LoVo (cell line): ENCODE measurements at places on chromosomes 16 and 17.

DNA sequence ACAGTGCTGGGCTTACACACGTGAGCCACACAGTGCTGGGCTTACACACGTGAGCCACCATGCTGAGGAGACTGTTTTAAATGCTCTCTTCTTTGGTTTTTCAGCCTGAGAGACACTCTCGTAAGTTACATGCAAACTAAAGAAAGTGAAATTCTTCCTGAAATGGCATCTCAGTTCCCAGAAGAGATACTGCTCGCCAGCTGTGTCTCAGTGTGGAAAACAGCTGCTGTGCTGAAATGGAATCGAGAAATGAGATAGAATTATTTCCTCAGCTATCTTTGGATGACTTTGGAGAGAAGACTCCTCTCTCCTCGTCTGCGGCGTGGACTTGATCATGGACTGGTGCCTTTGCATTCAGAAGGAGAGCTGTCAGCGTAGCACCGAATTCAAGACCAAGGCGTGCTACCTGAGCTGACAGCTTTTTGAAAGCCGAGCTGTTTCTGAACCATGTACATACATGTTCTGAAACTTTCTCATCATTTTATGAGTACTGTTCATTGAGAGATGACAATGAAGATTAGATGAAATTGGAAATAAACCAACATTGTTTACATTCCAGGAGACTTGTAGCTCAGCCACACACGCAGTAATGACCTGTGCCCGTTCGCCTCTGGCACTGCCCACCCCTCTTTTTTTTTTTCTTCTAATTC lies 21.6 kb upstream of the ENDOV start:
- no peak for DNase-seq

GRCh38 chr17:6651919-6652452 lies 424 bp downstream of the C17orf100 start:
- DNase-seq = no peak

DNA sequence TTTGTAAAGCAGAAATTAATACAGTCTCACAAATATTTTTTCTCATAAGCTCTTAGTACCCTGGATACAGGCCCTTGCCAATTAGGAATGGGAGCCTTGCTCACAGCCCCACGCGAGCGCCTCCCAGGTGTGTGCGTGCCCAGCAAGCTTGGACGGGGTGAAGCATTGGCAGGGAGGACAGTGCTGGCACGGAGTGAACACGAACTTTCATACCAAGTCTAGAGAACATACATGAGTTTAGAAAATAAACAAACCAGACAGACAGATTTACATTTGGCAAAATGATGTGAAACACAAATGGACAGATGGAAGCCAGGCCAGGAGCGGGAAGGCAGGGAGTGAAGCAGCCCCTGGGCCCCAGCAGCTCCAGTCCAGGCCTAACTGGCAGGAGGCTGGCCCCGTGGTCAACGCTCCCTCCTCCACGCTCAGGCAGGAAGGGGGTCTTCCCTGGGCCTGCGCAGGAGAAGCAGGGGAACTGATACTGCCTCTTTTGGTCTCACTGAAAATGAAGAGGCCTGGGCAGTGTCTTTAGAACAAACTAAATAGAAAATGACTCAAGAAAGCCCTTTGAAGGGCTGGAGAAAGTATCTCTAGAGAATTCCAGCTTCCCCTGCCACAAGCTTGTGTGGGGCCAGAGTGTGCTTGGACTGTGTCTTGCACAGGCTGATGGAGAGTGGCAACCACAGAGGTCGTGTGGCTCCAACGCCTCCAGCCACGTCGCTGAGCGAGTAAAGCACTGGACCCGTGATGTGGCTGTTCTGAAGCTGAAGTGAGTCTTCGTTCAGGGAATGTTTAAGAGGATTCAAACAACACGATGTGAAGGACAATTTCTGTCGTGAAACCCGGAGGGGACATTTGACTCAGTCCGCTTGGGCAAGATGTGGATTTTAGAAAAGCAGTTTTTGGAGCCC lies 9.9 kb upstream of the FOXJ1 start:
- no peak for DNase-seq

GRCh38 chr16:57567691-57568090 lies 25.2 kb downstream of the ADGRG5 start:
- DNase-seq = no peak

DNA sequence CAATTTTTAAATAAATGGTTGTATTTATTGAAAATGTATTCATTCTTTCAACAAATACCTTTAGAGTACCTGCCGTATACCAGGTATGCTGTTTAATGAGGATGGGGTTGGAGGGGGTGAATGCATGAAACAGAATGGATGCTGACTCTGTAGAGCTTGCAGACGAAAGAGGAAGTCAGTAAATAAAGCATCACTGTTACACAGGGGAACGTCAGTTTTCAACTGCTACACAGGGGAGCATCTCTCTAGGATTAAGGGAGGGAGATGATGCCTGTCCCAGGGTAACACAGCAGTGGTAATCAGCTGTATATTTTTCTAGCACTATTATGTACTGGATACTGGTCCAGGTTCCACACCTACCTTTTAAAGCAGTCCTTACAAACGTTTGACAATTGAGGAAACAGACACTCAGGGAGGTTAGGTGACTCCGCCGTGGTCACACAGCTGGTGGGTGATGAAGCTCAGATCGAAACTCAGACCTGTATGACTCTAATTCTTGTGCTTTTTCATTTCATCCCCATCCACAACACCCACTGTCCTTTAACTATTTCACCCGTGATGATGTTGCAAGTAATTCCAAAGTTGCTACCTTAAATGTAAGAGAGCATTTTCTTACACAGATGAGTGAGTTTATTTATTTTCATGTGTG lies 452.1 kb upstream of the HSBP1 start:
- no peak for DNase-seq

DNA sequence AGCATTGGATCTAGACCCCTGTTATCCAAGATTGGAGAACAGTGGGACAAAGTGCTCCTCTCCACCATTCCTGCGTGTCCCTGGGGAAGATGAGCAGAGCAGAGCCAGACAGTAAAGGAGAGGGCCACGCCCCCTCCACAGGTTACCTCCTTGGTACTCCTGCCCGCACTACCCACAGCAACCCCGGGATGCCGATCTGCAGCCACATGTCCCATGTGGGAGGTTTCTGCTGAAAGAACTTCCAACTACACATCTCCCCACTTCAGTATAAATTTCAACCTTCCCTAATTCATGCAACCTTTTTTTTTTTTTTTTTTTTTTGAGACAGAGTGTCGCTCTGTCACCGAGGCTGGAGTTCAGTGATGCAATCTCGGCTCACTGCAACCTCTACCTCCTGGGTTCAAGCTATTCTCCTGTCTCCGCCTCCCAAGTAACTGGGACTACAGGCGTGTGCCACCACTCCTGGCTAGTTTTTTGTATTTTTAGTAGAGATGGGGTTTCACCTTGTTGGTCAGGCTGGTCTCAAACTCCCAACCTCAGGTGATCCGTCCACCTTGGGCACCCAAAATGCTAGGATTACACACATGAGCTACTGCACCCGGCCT lies 2.3 kb downstream of the RAB37 start:
- no peak for DNase-seq
